Bronchial epithelial cell (primary cell): ENCODE measurements at places on chromosomes 7 and 10.
A peak's percentile ranks its signal among the peaks of the same experiment; 100 is the strongest.

- DNase-seq: no peak
Measured at GRCh38 chr10:83612746-83613145, 526.6 kb upstream of the GHITM start.

GRCh38 chr7:138538518-138538917 is 78.5 kb downstream of the TRIM24 start:
- no peak for DNase-seq

DNA sequence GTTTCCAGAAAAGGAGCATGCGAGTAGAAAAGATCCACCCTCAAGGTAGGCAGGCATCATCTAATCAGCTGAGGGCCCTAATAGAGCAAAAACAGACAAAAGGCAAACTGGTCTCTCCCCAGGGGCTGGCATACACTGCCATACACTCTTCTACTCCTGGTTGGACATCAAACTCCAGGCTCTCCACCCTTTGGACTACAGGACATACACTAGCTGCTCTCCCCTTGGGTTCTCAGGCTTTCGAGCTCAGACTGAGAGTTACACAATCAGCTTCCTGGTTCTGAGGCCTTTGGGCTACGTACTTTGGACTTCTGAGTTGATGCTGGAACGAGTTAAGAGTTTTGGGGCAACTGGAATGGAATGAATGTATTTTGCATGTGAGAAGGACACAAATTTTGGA is 50.9 kb upstream of the TM9SF3 start:
- no peak for DNase-seq

DNA sequence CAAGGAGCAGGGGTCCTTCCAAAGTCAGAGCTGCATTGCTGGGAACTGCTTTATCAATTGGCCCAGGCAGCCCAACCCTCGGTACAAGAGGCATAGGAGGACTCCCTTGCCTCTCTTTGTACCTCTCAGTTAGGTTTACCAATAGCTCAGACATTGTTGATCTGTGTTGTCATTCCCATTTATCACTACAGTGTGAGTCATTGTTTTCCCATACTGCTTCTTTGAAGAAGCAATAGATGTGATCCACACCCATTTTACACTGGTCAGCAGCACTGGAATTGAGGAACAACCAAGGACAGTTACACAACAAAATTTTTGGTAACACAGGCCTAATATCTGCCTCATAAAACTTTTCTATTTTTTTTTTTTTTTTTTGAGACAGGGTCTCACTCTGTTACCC is 307.2 kb downstream of the SNX13 start:
- DNase-seq: peak; percentile 92

GRCh38 chr10:117425974-117426566 is 50.8 kb upstream of the PDZD8 start:
- no peak for DNase-seq

DNA sequence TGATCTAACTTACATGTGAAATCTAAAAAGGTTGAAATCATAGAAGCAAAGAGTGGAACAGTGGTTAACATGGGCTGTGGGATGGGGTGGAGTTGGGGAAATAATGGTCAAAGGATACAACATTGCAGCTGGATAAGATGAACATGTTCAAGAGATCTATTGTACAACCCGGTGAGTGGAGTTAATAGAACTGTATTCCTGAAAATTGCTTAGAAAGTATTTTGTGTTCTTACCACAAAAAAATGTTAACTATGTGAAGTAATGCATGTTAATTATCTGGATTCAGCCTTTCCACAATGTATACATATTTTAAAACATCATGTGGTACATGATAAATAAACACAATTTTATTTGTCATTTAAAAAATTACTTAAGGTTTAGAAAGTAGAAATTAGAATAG is 271.0 kb upstream of the LRRTM3 start:
- no peak for DNase-seq

- DNase-seq: no peak
Measured at GRCh38 chr7:30285067-30285535, 704 bp downstream of the ZNRF2 start.

- no peak for DNase-seq
Measured at GRCh38 chr7:139646566-139646965, 123.1 kb downstream of the CLEC2L start.

DNA sequence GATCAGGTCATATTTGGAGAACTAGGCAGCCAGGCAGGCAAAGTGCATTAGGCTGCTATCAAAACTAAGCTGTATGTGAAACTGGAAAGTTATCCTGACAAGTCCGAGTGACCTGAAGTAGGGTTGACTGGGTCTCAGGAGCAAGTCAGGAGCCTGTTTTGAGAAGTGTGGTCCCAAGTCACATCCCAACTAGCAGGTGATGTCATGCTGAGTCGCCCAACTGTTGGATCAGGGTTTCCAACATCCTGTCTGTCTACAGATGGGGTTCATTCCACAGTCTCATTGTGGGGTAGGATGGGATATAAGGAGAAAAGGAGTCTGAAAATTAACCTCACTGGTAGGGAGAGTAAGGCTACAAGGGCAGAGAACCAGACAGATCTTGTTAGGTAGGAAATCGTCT is 27.0 kb downstream of the SLC26A4 start:
- peak; percentile 55 for DNase-seq

GRCh38 chr10:102309916-102310315 is 64.6 kb downstream of the GBF1 start:
- DNase-seq: no peak

DNA sequence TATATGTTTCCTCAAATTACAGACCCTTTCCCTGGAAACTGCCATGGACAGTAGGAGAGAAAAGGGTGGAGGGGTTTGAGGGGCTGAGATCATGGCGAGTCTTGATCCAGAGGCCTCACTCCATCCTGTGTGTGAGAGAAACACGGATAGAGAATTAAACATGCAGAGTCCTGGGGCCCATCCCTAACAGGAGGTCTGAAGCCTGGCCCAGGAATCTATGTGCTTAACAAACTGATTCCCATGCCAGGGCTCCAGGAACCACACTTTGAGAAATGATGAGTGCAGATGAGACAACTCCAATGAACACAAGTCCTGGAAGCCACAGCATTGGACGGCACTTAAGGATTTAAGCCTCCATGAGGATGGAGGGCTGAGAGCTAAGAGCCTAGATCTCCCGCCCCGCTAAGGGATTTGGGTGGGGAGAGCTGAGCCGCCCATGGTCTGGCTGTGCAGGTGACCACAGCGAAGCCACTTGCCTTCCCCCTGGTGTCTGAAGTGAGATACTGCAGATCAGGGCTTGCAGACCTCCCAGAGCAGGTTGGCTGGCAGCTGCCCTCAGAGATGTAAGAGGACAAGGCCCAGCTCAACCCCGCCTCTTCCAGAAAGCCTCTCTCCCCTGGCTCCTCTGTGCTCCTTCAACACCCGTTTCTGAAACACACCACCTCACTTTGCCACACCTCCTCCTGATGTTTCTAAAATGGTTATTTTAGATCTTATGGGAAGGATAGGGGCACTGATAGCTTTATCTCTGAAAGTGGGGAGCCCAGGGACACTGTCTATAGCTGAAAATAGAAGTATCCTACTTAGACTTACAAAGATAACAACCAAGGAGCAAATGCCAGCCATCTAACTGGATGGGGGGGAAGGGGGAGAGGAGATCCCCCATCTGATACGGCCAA is 24.8 kb upstream of the EIF5AL1 start:
- peak; percentile 53 for DNase-seq

DNA sequence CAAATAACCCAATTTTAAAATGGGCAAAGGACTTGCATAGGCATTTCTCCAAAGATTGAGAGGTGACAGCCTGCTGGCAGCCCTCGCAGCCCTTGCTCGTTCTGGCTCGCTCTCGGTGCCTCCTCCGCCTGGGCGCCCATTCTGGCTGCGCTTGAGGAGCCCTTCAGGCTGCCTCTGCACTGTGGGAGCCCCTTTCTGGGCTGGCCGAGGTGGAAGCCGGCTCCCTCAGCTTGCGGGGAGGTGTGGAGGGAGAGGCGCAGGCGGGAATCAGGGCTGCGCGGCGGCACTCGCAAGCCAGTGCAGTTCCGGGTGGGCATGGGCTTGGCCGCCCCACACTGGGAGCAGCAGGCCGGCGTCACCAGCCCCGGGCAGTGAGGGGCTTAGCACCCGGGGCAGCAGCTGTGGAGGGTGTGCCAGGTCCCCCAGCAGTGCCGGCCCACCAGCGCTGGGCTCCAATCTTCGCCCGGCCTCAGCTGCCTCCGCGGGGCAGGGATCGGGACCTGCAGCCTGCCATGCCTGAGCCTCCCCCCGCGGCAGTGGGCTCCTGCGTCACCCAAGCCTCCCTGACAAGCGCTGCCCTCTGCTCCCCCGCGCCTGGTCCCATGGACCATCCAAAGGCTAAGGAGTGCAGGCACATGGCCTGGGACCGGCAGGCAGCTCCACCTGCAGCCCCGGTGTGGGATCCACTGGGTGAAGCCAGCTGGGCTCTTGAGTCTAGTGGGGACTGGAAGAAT is 54.0 kb upstream of the GALNT17 start:
- no peak for DNase-seq

GRCh38 chr10:26448292-26448691 is 10.2 kb downstream of the APBB1IP start:
- DNase-seq: no peak

- DNase-seq: no peak
Measured at GRCh38 chr10:31803606-31804351, 124.9 kb downstream of the ARHGAP12 start.

- no peak for DNase-seq
Measured at GRCh38 chr10:119562097-119562496, 19.6 kb upstream of the RGS10 start.

DNA sequence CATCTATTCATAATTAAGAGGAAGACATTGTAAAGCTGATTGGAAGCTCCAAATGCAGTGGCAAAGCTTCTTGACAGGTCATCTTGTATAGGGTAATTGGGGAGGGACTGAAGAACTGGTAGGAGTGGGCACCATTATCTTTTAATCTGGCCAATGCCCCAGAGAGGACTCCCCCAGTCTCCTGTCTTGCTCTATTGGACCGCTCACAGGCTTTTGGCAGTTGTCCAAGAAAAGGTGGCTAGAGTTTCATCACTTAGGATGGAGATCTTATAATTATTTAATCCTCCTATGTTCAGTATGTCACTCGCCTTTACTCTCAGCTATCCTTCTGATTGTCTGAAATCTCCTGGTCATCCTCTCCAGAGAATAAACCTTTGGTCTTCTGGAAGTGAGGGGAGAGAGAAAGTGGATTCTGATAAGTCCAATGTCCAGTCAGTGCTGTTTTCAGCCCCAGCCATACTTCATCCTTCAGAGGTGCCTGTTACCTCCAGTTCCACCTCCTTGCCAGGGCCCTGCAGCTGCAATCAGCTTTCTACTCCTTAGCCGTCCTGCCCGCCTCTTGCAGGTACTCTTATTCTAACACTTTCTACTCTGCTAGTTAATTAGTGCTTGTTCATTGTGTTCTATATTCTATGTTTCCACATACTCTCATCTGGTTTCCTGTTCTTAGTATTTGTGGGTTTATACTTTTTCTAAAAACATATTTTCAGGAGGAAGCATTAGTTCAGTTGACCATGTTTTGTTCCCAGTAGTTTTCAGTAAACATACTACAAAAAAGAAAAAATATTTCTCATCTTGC is 241.6 kb downstream of the NSUN6 start:
- DNase-seq: no peak

GRCh38 chr7:137943132-137943551 is 58.7 kb downstream of the CREB3L2 start:
- no peak for DNase-seq

GRCh38 chr7:29156907-29157452 is 10.6 kb upstream of the CPVL start:
- DNase-seq: no peak

- DNase-seq: peak; percentile 57
Measured at GRCh38 chr7:28104041-28104541, 76.5 kb downstream of the JAZF1 start.

GRCh38 chr10:109173937-109174336 is 749.4 kb downstream of the XPNPEP1 start:
- no peak for DNase-seq

DNA sequence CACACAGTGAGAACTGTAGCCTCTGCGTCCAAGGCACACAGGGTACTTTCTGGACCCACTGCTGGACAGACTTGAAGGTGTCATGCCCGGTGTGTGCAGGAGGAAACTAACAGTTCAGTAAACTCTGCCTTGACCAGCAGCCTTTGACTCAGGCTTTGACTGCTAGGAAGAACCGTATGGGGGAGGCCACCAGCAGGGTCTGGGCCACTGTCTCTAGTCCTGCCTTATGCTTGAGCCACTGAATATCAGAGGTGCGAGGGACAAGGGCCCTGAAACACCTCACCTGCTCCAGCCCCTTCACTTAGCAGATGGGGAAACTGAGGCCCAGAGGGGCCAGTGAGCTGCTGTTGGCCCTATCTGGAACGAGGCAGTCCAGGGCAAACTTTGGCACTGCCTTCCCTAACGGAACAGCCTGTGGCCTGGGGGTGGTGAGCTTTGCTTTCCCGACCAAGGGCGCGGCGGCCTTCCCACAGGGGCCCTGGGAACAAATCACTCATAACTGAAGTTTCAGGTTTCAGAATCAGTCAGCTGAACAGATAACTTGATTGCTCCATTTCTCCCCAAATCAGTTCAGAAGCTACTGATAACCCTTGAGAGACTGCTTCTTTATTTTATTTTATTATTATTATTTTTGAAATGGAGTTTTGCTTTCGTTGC is 130.0 kb downstream of the FAM53B start:
- DNase-seq: no peak

DNA sequence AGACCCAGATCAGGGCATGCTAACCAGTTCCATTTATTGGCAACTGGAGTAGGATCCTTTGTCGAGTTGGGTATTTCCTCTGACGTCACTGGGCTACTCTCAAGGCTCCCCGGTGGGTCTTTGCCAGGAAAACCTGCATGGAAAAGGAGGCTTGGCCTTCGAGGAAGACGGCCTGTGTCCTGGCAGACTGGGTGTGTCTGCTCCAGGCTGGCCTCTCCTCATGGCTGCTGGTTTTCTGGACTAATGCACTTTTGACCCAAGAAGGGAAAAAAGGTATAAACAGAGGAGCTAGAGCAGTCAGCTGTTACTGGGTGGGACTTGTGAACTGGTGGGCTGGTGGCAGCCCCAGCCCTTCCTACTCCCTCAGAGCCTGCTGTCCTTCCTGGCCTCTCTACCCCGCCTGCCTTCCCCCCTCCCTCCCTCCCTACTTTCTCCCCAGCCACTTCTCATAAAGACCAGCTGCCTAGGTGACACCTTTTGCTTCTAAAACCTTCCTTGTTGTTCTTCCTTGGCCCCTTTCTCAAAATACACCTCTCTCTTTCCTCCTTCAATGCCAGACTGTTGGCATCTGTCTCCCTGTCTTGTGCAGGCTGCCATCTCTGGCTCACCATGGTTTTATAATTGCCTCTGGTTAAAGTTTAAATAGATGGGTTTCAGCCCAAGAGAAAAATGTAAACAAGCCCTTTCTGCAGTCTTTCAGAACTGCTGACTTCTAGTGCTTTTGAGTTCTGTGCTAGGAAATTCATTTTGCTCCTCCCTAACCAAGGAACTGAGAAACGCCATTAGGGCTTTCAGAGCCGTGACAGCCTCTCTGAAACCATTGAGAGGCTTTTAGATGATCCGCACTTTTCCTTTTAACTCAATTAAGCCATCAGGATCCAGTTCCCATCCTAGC is 101.8 kb upstream of the MKLN1 start:
- DNase-seq: peak; percentile 29

GRCh38 chr10:59985639-59986038 is 79.3 kb upstream of the CCDC6 start:
- DNase-seq: peak; percentile 46
